DMS 273 treated with DMSO at 0.1 percent for 48 hours (cell line): ENCODE measurements at places on chromosomes 16 and 17.

DNA sequence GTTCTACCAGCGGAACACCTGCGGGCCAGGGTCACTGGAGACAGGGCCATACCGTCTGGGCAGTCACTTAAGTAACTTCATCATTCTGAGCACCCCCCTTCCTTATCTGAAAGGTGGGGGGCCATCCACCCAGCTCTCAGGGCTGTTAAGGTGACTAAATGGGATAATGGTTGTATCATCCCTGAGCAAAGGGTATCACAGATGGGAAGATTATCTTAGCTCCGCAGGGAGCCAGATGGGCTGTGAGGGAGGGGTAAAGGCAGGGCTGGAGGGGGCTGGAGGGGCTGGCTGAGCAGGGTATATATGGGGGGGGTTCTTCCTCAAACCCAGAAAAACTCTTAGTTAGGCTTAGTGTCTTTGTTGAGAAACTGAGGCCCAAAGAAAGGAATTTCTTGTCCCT is 2.9 kb upstream of the CACNA1G start:
- peak; percentile 14 for DNase-seq

- no peak for DNase-seq
Measured at GRCh38 chr16:67996666-67997065, 2.6 kb downstream of the DPEP2 start.

DNA sequence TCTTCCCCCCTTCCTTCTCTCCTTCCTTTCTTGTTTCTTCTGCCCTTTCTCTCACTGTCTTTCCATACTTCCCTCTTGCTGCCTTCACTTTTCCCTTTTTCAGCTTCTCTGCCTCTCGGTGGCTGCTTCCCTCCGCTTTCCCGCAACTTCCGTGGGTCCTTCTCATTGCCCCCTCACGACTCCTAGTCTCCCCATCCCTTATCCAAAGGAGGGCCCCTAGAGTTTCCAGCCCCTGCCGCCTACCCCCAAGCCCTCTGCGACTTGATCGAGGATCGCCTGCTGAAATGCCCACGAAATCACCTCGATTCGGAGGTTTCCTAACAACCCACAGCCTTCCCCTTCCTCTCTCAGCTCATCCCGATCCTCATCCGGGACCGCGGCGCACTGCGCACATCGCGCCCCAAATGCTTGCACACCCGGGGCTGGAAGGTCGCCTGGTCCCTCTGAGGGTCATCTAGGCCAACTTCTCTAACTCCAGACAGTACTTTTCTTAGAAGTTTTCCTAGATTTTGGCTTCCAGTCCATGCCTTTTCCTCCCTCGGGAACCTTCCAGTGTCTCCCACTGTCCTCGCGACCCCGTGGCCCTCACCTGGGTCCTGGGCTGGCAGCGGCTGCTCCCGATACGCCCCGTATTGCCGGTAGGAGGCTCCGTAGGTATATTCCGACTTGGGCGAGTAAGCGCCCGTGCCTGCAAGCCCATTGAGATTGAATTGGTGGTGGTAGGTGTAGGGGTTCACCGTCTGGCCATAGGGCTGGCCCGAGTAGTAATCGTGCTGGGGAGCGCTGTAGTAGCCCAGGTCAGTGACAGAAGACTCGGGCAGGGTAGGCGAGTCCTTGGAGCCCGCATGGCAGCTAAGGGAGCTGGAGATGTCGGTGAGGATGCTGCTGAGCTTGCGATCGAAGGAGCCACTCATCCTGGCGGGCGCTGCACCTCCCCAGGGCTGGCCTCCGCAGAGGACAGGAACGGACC is 654 bp downstream of the DLX3 start:
- no peak for DNase-seq

DNA sequence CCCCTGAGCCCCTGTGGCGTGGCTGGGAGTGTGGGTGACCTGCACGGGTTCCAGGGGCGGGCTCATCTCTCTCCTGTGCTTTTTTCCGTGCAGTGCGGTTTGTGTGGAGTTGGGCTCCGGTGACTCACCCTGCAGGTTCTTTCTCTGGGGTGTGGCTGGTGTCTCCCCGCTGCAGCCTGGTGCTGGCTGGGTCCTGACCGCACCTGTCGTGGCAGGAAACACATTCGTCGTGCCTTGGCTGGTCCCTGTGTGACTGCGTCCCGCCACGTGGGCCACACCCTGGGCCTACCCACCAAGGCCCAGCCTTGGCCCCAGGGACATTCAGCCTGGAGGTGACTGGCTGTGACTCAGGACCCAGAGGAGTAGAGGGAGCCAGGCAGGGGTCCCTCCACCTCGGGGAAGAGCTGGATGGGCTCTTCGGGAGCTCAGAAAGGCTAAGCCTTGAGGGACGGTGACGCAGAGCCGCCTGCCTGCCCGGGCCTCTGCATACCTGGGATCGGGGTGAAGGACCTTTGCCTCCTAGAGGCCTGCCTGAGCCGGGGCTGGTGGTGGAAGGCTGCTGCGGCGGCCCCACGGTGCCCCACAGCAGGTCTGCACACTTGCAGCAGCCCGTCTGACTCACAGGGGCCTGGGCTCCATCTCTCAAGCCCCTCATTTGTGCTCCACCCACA is 7.8 kb downstream of the TRAF7 start:
- no peak for DNase-seq

- peak; percentile 5 for DNase-seq
Measured at GRCh38 chr16:49382916-49383315, 9.3 kb downstream of the C16orf78 start.

DNA sequence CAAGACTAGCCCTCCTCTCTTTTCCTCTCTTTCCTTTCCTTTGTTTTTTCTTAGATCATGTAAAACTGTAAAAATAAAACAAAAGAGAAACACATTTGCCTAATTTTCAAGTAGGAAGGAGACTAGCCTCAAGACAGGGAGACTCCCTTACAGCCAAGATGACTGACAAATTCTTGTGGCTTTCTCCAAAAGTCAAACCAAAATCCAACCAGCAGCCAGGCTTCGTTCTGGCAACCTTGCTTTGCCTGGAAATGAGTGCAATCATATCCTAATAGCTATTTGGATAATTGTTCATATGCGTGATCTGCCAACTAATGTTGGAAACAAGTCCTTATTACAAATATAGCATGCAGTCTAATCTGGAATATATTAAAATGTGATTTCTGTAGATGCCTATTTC is 868.9 kb upstream of the SOX9 start:
- DNase-seq: no peak

GRCh38 chr17:73834684-73835343 is 190.6 kb upstream of the SDK2 start:
- no peak for DNase-seq

DNA sequence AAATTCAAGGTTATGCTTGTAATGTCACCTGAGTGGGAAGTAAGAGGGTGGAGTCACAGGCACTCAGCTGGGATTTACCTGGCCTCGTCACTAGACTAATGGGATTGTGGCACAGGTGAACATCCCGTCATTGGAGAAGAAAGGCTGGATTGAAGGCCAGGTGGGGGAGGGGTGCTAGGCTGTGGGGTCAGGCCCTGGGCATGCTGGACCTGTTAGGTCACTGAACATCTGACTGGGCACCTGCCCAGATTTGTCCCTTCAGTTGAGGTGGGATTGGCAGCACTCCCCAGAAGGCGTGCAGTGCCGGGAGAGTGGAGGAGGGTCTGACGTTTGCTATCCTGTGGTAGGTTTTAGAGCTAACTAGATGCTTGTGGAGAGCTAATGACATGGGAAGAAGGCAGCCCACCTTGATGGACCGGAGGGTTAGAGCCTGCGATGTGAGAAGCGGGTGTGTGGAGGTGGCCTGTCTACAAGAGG is 161.5 kb upstream of the ZNF267 start:
- DNase-seq: no peak

- DNase-seq: no peak
Measured at GRCh38 chr16:19168371-19169081, 486 bp downstream of the SYT17 start.

GRCh38 chr17:16383772-16384287 is 2.9 kb downstream of the UBB start:
- DNase-seq: no peak

DNA sequence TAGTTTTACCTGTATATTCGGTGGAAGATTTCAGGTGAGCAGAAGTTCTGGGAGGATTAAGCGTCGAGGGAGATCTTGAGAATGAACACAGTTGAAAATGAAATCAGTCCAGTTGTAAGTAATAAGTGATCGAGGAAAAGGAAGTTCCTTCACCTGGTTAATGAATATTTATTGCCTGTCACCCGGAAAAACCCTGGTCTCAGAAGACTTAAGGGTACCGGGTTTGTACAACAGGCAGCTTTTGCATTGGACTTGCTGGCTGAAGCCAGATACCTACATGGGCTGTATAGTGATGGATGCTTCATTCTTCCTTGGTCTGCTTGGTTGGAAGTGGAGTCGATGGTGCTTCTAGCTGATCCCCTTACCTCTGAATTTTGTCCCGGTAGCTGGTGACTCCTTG is 72.7 kb downstream of the PRKCA start:
- no peak for DNase-seq

DNA sequence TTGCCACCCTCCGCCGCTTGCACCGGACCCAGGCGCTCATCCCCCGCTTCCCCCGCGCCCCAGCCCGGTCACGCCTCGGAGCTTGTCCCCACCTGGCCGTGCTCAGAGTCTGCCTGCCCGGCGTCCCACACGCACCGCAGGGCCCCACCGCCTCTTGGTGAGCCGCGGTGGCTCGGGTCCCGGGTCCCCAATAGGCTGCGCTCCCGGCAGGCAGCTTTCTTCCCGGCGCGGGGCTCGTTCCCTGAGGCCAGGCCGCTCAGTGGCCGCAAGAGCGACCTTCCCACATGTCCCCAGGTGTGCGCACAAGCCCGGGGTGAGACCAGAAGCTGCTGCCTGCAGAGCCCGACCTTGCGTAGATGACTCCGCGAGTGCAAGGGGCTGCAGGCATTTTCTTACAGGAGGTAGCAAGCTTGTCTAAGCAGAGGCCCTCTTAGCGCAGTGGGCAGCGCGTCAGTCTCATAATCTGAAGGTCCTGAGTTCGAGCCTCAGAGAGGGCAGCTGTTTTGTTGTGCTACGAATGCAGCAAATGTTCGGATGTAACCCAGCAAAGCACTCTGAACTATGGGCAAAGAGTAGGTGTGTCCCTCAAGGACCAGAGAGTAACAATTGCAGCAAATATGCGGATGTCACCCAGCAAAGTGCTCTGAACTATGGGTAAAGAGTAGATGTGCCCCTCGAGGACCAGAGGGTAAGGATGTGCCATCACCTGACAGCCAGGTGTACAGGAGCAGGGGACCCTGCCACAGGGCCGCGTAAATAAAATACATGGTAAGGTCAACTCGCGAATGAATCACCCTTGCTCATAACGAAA is 15.6 kb downstream of the TLE7 start:
- DNase-seq: peak; percentile 95

- no peak for DNase-seq
Measured at GRCh38 chr17:73335591-73336407, 24.0 kb upstream of the CDC42EP4 start.
